ENCODE measurements at places on chromosomes 1 and 21.
A peak's percentile ranks its signal among the peaks of the same experiment; 100 is the strongest.

DNA sequence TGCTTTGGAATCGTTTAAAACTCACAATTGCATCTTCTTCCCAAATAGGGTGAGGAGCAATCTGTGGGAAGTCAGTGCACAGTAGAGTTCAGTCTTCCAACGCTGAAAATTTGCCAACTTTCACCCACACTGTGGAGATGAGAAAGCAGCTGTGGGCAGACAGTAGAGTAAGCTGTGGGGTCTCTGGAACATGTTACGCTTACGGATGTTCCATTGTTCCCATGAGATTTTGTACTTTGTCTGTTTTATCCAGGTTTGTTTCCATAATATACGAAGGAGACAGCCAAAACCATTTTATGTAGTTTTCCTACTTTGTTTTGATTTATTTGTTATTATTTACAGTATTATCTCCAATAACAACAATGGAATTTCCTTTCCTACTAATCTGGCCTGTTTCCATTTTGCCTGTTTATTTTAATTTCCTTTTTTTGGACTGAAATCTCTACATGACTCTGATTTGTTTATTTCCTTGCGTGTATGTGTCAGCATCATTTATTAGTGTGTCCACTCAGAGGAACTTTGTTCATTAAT, 65.1 kb upstream of the RGL1 start:
- DNase-seq: no peak

DNA sequence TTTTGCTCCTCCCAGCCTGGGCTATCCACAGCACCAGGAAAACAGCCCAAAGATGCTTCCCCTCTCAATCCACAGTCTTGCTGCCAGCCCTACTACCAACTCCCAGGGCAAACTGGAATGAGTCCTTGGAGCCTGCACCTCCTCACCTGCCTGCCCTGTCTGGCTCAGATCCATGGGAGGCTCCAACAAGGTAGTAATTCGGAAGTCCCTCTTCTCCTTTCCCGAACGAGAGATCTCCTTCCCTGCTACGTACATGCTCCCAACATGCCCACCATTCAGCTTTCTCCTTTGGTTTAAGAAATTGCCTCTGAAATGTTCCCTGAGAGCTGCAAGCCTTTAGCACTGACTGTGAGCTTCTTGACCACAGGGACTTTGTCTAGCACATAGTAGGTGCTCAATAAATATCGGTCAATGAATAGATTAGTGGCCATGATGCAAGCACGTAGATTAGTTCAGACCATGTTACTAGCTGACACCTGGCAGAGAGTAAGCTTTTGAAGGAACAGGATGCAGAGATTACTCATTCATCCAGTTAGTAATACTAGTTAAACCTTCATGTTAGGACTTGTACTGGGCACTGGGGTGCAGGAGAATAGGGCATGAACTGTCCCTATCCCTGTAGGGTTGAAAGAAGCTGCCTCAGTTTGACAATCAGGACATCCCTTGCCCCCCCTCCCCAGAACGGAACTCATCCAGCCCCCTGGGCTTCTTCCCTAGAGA, 80.1 kb downstream of the DISP3 start:
- DNase-seq: no peak

GRCh38 chr1:220093361-220094015, 444 bp upstream of the IARS2 start:
- no peak for DNase-seq

DNA sequence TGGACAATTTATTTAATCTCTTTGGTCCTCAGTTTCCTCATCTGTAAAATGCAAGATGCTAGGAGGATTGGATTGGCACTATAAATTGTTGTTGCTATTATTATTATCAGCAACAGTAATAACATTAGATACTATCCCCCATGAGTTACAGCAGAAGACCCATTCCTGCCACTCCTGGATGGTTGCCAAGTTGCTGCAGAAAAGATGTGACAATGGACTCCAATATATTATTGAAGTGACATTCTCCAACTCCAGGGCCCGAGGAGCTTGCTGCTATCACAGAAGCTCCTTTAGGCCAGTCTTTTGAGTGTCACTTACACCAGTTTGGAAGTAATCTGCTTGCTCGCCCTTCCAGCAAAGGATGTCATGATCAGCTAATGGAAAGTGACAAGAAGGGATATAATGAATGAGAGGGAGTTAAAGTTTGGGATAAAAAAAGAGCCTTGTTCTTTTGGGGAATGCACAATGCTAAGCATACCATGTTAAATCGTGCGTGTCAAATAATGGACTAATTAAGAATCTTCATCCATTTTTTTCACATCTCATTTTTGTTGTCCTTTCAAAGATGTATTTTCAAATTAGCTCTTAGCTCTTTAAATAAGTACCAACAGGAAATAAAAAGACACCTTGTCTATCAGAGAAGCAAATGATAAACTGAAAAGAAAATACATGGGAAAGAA, 19.5 kb upstream of the PROX1 start:
- no peak for DNase-seq

- no peak for DNase-seq
These were observed 20.6 kb downstream of the DDI2 start for GRCh38 chr1:15637826-15638225.

DNA sequence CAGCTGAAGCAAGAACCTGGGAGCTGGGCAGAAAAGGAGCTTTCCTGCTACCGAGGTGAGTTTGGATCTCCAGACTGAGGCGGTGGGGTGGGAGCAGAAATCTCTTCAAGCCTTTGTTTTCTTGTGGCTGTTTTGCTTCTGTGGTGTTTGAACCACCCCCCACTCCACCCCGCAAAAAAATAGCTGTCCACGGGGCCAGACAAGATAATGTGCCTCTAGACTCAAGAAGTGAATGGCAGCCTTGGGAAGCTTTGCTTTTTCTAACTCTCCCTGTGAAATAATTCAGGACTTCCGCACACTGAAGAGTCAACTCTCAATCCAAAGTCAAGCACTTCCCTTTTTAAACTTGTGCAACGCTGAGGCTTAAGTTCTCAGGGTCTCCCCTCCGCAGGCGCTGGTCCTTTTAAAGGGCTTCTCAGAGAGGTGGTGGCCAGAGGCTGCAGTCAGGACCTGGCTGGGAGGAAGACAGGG, 159.6 kb upstream of the COA6 start:
- no peak for DNase-seq

GRCh38 chr1:171061425-171062143, 29.1 kb upstream of the FMO3 start:
- no peak for DNase-seq

GRCh38 chr1:90957497-90957896, 64.3 kb downstream of the ZNF644 start:
- no peak for DNase-seq

- no peak for DNase-seq
These were observed 18.3 kb upstream of the IL22RA1 start for GRCh38 chr1:24161270-24161669.

GRCh38 chr1:39170731-39171667, 33.5 kb upstream of the MACF1 start:
- no peak for DNase-seq

DNA sequence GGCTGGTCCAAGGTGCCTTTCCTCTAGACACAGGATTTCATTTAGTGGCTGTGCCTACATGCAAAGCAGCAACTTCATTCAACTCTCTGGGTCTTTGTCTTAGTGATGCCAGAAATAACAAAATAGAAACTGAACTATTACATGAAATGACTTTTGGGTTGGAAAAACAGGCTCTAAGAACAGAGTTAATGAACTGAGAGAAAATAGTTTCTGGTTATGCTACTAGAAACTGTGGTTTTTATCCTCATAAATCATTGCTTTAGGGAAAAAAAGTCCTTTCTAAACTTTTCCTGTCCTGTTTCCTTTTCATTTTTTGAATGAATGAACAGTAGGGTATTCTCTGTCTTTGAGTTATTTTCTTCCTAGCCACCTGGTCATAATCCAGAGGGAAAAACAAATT, 424.0 kb downstream of the KIF26B start:
- DNase-seq: no peak

GRCh38 chr21:34805157-34805556, 136.4 kb downstream of the CLIC6 start:
- no peak for DNase-seq

DNA sequence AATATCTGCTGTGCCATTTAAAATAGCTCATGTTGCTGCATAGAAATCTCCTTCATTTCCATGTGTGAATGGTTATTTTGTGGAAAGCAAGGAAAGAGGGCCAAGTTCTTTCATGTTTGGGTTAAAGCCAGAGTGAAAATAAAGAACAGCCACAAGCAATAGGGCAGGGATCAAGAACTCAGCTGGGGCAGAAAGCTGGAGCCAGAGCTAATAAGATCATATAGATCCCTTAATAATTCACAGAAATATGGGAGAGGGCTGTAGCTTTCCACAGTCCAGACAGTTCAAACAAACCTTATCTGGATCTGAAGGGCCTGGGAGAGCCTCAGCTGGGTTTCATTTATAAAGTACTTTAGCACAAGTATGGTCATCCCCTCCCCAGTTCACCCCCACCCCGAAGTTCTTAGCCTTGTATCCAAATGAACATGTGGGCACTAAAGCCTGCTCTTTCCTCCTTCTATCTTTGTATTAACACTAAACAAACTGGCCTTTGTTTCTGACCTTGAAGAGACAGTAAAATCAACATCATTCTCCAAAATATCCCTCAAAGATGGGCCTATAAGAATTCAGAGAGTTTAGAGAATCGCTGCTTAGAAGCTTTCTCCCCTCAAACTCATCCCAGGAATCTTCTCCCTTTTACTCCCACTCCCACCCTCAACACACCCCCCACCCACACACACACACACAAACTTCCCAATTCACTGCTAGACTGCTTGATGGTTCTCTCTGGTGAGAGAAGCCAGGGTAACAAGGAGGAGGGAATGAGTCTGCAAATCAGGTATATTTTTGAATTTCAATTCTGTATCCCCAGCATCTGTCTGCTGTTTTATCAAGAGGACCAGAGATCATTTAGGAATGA, 41.7 kb downstream of the UTP25 start:
- DNase-seq: no peak

DNA sequence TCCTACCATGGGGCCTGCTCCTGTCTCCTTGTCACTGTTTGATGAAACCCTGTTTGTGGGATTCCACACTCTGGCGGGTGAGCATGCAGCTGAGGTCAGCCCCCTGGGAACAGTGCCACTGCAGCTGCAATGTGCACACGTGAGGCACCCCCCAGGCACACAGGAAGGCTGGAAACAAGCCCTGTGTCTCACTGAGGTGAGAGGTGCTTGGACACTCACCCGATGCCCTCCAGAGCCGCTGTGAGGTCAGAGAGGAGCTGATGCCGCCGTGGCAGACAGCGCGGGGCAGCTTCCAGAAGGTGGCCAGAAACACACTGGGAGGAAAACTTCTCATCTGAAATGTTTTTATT, 49.7 kb downstream of the SLX9 start:
- DNase-seq: no peak

DNA sequence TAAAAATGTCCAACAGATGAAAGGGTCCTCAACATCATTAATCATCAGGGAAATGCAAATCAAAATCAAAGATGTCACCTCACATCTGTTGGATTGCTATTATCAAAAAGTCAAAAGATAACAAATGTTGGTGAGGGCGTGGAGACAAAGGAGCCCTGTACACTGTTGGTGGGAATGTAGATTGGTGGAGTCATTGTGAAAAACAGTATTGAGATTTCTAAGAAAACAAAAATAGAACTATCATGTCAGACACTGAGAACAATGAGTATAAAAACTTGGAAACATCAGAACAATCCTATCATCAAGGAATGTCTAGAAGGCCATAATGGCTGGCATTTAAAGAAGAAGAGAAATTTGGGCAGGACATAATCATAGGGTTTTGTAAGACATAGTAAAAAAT, 209.2 kb upstream of the PTGFR start:
- DNase-seq: no peak

GRCh38 chr1:199936441-199936840, 91.1 kb upstream of the NR5A2 start:
- DNase-seq: no peak

- no peak for DNase-seq
These were observed at the start of gene ACTL8 for GRCh38 chr1:17755120-17755519. Gene ACTL8, plus strand, starts transcription at chr1:17755333. Its CDS starts 67,676 bp downstream, at chr1:17823009.

GRCh38 chr1:58779059-58779754, 4.6 kb downstream of the JUN start:
- no peak for DNase-seq

- DNase-seq: no peak
These were observed 87.2 kb downstream of the VAV3 start for GRCh38 chr1:107877745-107878144.

DNA sequence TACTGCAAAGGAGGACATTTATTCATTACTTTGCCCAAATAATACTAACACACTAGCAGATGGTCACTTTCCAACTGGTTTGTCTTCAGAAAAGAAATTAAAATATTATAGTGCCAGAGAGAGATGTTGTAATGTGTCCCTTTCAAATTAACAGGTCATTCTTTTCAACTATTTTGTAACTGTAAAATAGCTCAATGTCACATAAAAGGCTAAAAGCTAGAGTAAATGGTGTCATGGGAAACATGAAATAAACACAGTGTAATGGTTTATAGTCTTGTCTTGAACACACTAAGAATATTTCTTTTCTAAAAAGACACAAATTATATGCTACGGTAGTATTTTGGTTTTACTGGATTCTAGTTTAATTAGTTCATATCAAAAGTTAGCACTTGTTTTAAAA, 77.8 kb downstream of the ADGRL2 start:
- no peak for DNase-seq

DNA sequence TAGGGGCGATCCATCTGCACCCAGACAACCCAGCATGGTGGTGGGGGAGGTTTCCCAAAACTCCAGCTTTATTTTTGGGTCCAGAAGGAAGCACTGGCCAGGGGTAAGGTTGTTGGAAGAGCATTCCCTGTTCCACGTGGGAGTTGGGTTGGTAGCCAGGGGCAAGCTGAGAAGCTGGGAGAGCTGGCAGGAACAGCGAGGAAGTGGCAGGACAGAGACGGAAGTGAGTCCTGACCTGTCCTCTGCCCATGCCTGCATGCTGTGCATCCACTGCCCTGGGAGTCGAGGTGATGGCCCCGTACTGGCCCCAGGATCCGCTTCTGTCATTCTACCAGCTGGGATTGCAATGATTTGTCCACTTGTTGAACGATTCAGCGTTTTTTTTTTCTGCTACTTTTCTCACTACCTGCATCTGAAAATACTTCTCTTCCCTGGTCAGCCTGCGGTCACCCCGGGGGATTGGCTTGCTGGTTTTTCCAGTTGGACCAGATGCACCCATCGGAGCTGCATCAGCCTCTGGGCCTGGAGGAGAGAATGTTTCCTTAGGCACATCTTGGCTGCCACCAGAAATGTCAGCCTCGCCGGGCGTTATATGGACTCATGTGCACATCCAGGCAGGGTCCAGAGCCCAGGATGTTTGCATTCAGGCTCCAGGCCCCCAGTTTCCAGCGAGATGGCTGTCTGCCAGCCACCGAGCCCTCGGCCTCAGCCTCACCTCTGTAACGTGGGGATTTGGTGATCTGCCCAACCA, 28.3 kb upstream of the TMPRSS2 start:
- DNase-seq: no peak

DNA sequence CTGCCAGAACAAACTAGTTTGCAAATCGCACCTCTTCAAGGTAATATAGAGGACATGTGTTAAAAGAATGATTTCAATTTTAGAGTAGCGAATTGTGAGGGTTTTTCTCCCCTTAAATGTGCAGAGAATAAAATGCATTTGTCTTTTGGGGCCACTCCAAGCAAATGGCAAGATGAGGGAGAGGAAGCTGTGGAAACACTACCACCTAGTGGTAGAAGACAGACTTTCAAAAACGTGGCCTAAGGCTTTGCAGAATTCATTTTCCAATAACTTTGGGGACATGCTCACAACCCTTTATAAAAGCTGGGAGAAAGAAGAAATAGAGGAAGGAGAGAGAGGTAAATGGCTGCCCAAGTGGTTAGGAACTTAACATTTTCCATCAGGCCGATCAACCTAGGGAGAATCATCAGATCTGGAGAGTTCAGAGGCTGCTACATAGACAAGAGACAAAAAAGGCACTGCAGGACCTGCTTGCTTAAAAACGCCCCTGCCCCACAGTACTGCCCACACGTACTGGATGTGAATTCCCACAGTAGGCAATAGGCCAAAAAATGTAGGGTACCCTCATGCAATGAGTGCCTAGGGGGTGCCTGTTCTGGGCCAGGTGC, 15.7 kb upstream of the RCAN1 start:
- peak; percentile 7 for DNase-seq
